ENCODE measurements at places on chromosomes 7 and 10.

- DNase-seq, result no peak
Observed at GRCh38 chr10:47413531-47414226, 29.6 kb upstream of the ZNF488 start.

DNA sequence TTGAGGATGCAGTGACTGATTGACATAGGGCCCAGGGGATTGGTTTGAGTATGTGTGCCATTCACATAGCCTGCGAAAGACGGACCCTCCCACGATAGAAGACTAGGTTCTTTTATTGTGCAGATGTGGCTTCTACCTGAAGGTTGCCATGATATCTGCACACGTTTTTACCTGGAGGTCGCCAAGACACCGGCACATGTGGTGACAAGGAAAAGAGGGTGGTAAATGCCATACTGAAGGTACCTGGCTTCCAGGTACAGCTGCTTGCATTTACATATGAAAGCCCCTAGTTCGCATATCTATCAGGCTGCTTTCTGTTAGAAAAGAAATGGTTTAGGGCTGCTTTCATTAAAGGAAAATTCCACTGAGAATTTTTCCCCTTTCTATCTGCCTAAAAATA lies 43.6 kb downstream of the ZNF22 start:
- DNase-seq, result no peak

- no peak for DNase-seq
Observed at GRCh38 chr7:108403597-108404217, 52.5 kb downstream of the NRCAM start.

DNA sequence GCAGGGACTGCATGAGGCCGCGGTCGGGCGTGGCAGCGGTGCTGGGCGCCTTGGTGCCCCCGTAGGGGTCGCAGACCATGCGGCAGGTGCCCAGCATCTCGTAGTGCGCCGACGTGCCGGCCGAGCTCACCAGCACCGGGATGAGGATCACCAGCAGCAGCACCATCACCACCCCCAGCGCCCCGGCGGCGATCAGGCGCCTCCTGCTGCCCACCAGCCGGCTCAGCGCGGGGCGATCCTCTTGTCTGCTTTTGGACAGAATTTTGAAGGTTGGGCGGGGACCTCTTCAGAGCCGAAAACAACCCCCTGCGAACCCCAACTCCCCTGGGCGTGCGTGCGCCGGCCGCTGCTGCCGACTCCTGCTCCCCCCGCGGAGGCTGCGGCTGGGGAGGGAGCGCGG lies 779 bp downstream of the C1QL3 start:
- peak; percentile 62 for DNase-seq

DNA sequence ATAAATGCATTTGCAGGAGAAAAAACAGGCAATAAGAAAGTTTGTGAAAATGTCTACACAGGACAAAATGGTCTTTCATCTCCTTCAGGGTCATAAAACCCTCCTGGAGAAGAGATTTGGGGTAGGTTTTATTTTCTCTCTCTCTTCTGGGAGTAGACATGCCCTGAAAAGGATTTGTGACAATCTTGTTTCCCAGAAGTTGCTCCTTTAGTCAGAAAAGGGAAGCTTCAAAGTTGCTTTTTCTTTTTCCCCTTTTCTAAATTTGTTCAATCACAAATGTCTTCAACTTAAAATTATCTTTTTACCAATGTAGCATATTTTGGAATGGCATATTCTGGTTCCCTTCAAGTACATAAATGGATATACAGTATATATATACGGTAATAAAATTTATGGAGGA lies 9.4 kb upstream of the ANKRD22 start:
- no peak for DNase-seq

- DNase-seq, result no peak
Observed at GRCh38 chr7:75567948-75568595, 76.0 kb downstream of the SPDYE5 start.

GRCh38 chr10:117578999-117579590 lies 36.5 kb downstream of the EMX2 start:
- DNase-seq, result no peak

DNA sequence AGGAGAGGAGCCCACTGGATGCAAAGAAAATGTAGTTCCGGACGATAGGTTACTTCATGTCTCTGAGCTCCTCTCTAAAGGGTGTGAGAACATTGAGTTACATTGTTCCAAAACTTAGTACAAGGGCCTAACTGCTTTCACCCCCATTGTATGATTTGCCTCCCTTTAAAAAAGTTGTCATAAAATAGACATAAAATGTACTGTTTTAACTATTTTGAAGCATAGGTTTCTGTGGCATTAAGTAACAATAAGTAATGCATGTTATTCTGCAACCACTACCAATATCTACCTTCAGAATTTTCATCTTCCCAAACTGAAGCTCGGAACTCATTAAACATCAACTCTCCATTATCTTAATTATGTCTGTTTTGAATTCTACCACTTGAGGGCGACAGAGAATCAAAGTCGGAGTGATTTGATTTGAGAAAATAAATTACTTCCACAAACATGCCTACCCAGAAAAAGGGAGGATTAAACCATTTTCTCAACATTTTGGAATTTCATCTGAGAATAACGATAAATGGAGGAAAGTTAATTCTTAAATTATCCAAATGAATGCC lies 2.7 kb downstream of the IGFBP1 start:
- peak; percentile 44 for DNase-seq

DNA sequence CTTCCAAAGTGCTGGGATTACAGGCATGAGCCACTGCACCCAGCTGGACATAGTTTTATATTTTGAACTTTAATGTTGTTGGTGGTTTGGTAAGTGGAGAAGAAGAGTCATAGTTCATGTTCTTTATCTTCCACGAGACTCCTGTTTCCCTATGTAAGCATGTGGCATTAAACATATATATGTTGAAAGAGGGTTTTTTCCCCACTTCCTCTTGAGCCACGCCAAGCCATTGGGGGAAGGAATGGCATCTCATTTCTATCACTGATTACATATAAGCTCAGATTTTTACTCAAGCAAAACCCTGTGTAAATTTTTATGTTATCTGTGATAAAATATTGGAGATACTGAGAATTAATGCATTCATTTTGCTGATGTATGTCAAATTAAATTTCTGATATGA lies 300.4 kb downstream of the PHF14 start:
- no peak for DNase-seq

- DNase-seq, result peak; percentile 26
Observed at GRCh38 chr10:97612386-97612785, 20.9 kb downstream of the MORN4 start.

GRCh38 chr7:140348161-140348849 lies 50.0 kb downstream of the SLC37A3 start:
- no peak for DNase-seq
